ENCODE measurements at places on chromosomes 3 and 15.

DNA sequence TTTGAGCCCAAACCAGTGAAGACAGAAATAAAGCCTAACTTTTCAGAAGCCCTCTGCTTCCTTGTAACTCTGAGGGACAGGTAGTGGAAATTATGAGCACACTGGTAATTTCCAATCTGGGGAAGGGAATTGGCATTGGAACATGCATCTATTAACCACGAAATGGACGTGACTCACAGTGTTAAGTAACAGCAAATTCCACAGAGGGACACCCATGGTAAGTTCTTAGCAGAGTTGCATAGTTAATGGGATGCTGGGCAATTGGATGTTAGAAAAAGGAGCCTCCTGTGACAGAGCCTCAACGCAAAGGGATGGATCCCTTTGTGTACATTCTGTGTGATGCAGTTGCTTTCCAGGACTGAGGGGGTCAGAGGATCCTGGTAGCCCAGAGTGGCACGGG is 168.6 kb downstream of the SEMA6D start:
- no peak for DNase-seq

DNA sequence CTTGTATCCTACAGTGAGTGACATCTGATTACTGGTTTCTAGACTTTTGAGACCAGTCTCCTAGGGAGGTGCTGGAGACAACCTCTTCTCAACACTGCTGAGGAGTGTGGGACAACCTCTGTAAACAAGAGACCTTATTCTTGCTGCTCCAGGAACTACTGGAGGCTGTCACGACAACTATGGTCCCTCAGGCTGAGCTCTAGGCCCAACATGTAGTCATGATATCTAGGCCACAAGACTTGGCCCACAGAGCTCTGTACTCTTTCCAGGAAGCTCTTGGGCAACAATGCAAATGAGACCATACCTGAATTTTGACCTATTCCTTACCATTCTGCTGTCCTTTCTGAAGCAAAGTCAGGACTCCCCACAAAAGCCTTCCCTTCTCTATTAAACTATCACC is 24.3 kb upstream of the HEG1 start:
- DNase-seq: no peak

DNA sequence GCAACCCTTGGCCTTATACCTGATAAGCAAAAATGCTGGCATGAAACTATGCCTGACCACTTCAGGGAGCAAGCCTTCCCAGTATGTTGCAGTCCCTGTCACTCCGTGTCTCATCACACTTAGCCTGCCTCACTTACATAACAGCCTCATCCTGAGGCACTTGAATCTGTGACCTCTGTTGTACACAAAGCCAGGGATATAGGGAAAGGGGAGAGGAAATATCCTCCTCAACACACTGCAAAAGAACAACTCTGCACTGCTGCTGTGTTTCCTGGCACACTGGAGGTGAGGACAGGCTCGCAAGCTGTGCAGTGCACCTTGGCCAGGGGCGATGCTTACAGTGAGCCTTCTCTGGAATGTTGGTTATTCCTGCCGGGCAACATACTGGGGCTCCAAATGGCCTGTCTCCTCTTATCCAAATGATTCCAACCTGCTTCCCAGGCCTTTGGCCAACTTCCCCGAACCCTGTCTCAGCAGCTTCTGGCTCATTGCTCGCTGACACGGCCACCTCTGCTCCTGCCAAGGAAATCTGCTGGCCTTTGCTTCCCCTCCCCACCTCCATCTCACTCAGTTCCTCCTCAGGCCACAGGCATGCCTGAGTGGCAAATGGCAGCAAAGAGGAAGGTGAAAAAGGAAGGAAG is 109.2 kb downstream of the CD47 start:
- DNase-seq: no peak

DNA sequence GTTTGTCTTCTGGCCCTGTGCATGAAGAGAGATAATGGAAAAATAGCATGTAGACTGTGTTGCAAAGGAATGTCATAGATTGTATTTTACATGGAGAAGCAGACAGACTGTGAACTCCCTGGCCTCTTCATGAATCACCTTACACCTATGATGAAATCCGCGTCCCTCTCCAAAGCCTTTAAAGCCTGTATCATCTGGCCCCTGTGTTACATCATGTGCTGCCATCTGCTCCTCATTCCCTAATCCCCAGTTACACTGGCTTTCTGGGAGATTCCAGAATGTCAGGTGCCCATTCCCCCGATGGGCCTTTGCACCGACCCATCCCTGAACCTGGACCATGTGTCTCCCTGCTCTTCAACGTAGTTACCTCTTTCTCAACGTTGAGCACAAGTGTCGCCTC is 190.8 kb downstream of the ADAMTSL3 start:
- DNase-seq: no peak

DNA sequence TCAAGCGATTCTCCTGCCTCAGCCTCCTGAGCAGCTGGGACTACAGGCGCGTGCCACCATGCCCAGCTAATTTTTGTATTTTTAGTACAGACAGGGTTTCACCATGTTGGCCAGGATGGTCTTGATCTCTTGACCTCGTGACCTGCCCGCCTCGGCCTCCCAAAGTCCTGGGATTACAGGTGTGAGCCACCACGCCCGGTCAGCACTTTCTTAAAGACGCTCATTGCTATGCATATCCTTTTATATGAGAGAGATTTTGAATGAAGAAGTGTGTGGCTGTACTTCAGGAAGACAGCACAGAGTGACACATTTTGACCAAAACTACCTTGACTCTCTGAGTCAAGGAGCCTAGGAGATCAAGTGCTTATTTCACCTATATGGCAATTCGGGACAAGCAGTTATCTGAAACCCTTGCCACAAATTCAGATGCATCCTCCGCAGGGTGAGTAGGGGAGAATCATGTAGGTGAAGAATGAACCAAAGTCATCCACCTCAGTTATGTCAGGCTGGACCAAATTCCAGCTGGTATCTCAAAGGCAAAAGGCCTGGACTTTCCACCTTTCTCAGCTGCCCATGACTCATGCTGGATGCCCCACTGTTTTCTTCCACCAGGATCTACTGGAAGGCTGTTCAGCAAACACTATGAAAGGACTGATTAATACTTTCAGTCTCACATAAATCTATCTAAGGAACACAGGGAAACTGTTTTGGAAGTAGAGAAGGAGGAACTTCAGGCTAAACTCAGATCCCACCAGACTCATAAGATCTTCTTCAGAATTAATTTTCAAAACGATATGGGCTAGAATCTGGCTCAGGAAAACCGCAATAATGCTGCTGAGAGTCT is 31.9 kb downstream of the SUSD5 start:
- DNase-seq: no peak

- no peak for DNase-seq
Measured at GRCh38 chr3:179464323-179465092, 13.2 kb upstream of the GNB4 start.

GRCh38 chr3:5201536-5201935 is 14.0 kb downstream of the EDEM1 start:
- DNase-seq: no peak

- no peak for DNase-seq
Measured at GRCh38 chr3:148718982-148719862, 21.5 kb downstream of the AGTR1 start.

GRCh38 chr3:172787746-172788145 is 37.2 kb downstream of the ECT2 start:
- DNase-seq: no peak

GRCh38 chr3:82130046-82130445 is 368.6 kb upstream of the GBE1 start:
- no peak for DNase-seq

GRCh38 chr3:37693511-37694283 is 168.0 kb upstream of the CTDSPL start:
- DNase-seq: no peak

DNA sequence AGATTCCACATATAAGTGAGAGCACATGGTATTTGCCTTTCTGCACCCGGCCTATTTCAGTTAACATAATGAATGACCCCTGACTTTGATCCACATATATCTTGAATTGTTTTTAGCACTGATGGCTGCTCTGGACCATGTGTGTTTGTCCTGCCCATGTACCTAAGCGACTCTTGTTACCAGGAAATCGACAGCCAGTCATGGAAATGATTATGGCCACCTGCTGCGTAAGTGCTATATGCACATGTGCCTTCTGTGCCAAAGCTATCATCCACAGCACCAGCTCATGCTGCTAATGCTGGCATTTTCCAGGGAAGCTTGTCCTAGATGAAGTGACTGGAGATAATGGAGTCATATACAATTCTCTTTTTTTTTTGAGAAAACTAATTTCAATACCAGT is 103.7 kb downstream of the PEX5L start:
- DNase-seq: no peak

GRCh38 chr3:78090382-78090781 is 1050.5 kb downstream of the ROBO2 start:
- no peak for DNase-seq

DNA sequence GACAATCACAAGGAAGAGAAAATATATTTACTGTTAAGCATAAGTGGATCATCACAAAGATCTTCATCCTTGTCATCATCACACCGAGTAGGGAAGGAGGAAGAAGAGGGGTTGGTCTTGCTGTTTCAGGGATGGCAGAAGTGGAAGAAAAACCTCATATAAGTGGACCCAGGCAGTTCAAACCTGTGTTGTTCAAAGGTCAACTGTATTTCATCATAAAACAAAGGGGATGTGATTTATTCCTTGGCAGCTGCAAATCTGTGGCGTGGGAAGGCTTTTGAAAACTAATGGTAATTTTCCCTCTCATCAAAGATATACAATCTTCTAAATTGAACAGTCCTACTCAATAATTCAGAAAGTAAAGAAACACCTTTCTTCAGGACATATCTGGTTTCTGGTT is 129.9 kb upstream of the ABI3BP start:
- no peak for DNase-seq

- no peak for DNase-seq
Measured at GRCh38 chr3:53583161-53583690, 88.8 kb downstream of the CACNA1D start.

DNA sequence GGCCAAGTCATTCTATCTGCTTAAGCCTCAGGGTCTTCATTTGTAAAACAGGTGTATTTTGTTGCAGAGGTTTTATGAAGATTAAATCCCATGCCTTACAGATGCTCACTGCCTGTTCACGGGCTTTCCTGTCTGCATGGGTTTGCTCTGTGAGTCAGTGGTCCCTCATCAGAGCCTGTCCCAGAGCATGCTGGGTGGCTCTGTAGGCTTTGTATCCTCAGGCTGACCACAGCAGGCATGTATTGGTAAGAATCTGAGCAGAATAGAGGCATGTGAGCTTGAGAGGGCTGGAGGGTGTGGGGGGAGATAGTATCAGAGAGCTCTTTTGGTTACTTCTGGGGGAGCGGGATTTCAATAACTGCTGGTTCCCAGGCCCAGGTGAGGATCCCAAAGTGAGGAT is 45.4 kb upstream of the PLXNA1 start:
- DNase-seq: no peak

DNA sequence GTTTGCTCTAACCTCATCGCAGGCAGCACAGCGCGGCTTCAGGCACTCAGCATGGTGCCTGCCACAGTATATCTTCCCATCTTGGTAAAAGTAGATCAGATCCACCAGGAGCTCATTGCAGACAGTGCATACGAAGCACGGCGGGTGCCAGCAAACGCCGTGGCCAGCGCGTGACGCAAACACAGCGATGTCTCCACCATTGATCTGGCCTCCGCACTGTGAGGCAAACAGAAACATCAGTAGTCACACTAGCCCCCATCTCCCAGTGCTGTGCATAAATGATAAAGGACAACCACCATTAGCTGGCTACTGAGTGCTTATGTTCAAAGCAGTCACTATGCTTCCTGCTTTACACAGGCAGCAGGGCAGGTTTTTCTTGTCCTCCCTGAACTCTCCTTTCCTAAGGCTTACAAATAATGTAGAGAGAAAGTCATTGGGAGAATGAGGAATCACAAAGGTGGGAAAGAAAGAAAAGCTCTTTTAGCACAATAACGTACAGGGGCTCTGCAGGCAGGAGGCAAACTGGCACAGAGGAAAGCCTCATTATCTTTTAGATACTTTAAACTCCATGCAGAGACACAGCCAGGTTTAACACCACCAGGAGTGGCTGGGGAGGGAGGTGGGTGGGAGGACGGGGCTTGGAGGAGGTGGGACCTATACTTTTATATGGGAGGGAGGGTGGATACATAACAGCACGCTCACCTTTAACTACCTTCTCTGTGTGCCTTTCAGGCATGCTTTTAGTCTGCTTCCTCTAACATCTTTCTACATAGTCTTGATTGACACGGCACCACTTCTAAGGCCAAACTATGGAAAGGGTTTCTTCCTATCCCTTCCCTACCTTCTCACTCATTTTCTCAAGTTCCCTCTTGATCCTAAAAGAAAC is 67.9 kb downstream of the PRICKLE2 start:
- no peak for DNase-seq

DNA sequence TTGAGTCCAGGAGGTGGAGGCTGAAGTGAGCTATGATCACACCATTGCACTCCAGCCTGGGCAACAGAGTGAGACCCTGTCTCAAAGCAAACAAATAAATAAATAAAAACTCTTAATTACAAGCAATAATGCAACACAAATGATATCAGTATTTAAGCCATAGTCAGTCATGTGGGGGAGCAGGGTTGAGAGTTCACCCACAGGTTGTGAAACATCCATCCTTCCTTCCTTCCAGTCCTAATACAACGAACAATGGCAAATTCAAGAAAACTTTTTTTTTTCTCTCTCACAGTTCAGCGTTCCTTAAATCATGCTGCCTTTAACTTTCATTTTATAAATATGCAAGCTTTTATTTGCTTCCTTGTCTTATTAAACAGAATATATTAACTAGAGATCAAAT is 24.1 kb downstream of the ZNF592 start:
- no peak for DNase-seq

- DNase-seq: no peak
Measured at GRCh38 chr3:122948408-122948807, 79.2 kb downstream of the SEMA5B start.

DNA sequence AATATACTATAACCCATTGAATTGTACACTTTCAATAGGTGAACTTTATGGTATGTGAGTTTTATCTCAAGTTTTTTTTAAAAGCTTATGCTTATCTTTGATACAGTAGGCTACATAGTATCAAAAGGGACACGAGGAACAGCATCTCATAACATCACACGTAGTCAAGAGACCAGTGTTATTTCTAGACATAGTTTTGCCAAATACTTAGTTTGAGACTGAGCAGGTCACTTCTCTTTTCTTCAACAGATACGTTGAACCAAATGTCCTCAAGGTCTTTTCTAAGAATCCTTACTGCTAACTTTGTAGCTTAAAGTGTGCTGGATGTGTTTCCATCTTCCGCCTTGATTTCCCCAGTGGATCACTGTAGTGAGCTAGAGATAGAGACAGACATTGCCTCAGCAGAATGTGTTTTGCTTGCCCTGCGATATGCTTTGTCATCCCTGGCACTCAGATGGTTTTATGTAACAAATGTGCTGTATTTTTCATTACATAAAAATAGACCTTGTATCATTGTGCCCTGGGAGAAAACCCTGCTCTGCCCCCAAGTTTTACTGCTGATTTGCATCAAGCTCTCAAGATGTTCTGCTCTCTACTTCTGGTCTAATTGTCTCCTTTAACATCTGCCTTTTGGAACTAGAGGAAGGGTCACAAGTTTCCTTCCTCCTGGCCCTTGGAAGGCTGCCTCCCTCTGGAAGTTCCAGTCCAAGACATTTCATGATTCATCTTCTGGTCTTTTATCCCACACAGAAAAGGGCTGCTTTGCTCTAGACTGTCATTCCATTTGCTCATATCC is 426.4 kb upstream of the RGMA start:
- no peak for DNase-seq

- no peak for DNase-seq
Measured at GRCh38 chr3:152874896-152875749, 40.2 kb downstream of the P2RY1 start.

GRCh38 chr3:127622031-127622430 is 7.0 kb upstream of the PODXL2 start:
- DNase-seq: no peak

- DNase-seq: no peak
Measured at GRCh38 chr3:184315543-184315867, 1.1 kb downstream of the EIF4G1 start.
